ENCODE measurements at places on chromosomes 7 and 10.
A peak's percentile ranks its signal among the peaks of the same experiment; 100 is the strongest.

DNA sequence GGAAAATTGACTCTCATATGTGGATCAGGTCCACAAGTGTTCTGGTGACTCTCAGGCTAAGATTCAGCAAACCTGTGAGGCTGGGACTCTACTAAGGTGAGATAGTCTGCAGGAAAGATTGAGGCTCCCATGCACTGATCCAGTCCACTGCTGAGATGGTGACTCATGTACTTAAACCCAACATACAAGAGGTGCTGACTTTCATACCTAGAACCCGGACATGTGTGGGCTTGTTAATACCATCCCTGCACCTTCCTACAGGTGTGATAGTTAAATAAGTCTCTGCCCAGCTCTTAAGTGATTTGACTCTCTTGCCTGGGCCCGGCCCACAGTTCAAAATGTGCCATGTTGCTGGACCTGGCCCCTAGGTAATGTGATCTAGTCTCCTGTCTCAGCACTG is 27.1 kb upstream of the ZNF107 start:
- DNase-seq, result no peak

GRCh38 chr10:30869566-30869965 is 162.1 kb downstream of the ZNF438 start:
- no peak for DNase-seq

GRCh38 chr7:25515633-25516275 is 287.5 kb upstream of the NPVF start:
- no peak for DNase-seq

GRCh38 chr7:31794851-31795344 is 107.9 kb downstream of the PPP1R17 start:
- DNase-seq, result no peak

GRCh38 chr7:85749696-85750453 is 563.0 kb upstream of the SEMA3D start:
- DNase-seq, result peak; percentile 15

- DNase-seq, result no peak
Measured at GRCh38 chr10:132993271-132994184, 51.2 kb upstream of the CFAP46 start.

DNA sequence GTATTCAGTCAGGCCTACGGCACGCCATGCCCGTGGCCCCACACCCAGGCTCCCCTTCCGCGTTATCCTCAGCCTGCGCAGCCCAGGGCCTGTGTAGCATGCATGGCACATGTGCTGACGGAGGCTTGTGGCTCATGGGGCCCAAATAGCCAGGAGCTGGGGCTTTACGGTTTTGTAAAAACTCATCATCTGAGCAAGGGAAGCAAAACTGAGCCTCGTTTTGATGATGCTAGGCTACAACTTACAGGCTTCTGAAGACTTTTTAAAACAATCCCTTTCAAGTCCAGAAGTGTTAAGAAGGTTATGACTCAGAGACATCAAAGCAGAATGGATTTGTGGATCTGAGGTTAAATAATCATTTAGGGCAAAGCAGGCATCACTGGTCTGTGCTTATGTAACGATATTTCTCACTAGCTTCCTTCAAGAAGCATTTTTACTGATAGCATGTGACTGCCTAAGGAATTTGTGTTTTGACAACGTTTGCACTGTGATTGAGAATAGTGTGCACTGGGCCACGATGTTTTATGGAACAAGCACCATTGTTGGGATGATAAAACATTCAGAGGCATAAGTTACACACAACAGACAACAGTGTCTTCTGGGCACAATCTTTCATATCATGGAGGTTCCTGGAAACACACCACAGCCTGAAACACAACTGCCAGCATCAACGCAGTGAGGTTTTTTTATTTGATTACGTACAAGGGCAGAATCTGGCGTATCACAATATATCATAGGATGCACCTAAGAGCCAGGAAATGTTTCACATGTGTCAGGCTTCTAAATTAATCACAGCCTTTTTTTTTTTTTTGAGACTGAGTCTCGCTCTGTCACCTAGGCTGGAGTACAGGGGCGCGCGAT is 274.3 kb downstream of the CCDC3 start:
- DNase-seq, result no peak

DNA sequence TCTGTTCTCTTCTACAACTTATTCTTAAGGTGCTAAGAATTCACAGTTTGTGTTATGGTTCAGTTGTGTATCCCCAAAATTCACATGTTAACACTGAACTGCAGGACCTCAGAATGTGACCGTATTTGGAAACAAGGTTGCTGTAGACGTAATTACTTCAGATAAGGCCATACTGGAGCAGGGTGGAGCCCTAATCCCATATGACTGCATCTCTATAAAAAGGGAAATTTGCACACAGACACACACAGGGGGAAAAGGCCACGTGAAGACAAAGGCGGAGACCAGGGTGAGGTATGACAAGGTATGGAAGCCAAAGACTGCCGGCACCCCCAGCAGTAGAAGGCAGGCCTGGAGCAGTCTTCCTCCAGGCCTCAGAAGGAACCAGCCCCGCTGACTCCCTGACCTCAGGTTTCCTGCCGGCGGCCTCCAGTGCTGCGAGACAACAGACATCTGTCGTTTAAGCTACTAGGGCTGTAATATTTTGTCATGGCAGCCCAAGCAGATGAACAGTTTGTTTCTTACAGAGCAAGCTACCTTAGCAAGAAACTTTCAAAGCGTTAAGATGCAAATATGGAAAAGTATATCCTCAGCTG is 98.7 kb downstream of the PROSER2 start:
- DNase-seq, result no peak

DNA sequence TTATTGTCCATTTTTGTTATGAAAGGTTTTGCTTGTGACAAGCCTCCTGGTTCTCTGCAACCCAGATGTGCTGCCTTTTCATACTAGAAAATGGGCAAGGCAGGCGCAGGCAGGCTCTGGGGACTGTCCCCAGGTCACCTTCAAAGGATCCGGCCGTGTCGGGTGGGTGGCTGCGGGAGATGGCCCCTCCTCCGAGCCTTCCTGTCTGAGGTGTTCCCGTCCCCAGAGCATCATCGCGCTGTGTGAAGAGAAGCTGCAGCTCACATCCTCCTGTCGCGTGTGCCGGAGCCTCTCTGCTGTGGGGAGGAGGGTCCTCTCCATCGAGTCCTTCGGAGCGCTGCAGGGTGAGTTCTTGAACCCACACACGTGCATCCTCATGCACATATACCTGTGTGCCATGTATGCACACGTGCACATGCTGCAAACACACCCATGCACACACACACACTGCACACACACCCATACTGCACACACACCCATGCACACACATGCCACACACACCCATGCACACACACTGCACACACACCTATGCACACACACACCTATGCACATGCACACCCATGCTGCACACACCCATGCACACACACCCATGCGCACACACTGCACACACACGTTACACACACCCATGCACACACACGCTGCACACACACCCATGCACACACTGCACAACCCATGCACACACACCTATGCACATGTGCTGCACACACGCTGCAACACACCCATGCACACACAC is 23.8 kb downstream of the KNDC1 start:
- no peak for DNase-seq

- DNase-seq, result no peak
Measured at GRCh38 chr7:102055181-102055976, 231.3 kb upstream of the SH2B2 start.

GRCh38 chr7:24750441-24751055 is 6.7 kb downstream of the GSDME start:
- no peak for DNase-seq

- DNase-seq, result no peak
Measured at GRCh38 chr10:92690915-92691590, 1.3 kb downstream of the HHEX start.

GRCh38 chr7:4147926-4148620 is 534.0 kb upstream of the FOXK1 start:
- no peak for DNase-seq

DNA sequence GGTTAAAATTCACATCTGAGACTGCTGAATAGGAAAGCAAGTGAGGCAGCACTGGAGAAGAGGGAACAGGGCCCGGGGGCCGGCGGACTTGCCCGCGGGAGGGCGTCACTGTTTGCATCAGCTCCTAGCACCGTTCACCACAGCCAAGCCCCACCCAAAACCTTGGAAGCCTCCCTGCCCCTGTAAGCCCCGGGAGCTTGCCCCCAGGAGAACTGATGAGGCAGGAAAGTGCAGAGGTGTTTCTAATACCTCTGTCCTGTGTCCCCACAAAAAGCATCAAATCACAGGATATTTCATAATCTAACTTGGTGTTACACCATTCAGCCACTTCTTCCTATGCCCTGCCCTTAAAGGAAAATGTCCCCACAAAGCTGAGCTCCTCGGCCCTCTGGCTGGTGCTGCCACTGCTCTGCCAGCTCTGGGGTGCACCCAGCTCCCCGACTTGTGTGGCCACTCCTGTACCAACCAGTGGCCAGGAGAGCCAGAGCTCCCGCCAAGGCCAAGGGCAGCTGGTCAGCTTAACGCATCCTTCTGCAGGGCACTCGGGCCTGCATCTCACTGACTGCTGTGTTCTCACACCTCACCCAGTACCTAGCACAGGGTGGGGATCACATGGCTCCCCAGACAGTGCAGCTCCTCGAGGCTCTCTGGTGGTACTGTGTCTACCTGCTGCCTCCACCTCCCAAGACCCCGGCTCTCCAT is 47.3 kb upstream of the CNPY1 start:
- no peak for DNase-seq

- DNase-seq, result no peak
Measured at GRCh38 chr7:41501006-41501405, 201.9 kb downstream of the INHBA start.

DNA sequence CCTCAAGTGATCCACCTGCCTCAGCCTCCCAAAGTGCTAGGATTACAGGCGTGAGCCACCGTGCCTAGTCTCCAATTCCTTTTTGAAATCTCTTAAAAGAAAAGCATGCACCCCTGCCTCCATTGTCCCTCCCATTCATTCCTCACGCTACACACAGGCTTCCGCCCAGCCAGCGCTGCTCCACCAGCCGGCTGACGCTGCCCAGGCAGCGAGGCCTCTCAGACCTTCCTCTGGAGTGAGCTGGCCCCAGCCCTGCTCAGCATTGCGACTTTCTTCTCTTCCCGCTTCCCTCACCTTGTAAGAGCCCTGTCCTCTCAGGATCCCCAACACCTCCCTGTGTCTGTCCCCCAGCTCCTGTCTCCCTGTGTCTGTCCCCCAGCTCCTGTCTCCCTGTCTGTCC is 23.6 kb downstream of the RGS10 start:
- no peak for DNase-seq

DNA sequence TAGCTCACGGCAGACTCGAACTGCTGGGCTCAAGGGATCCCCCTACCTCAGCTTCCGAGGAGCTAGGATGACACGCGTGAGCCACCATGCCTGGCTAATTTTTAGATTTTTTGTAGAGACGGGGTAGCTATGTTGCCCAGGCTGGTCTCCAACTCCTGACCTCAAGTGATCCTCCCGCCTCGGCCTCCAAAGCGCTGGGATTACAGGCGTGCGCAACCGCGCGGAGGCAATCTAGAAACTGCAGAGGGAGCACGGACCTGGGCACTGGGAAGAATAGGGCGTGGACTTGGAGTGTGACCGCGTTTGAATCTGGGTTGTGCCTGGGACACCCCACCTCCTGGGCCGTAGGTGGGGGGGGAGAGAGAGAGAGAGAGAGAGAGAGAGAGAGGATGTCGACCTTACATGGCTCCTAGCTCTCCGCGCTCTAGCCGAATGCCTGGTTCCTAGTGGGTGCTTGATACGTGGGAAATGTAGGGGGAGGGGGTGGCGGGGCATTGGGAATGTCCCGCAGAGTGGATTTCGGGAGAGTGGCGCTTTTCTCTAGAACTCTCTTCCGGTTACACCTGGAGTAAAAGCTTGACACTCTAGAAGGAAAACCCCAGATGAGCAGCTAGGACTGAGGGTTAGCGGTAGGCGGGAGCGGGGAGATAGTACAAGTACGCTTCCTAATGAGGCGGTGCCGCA is 1.2 kb upstream of the MAP3K8 start:
- DNase-seq, result no peak

GRCh38 chr10:79449181-79450146 is 4.0 kb upstream of the ZCCHC24 start:
- no peak for DNase-seq

- DNase-seq, result no peak
Measured at GRCh38 chr7:87993269-87993668, 59.2 kb downstream of the ADAM22 start.

DNA sequence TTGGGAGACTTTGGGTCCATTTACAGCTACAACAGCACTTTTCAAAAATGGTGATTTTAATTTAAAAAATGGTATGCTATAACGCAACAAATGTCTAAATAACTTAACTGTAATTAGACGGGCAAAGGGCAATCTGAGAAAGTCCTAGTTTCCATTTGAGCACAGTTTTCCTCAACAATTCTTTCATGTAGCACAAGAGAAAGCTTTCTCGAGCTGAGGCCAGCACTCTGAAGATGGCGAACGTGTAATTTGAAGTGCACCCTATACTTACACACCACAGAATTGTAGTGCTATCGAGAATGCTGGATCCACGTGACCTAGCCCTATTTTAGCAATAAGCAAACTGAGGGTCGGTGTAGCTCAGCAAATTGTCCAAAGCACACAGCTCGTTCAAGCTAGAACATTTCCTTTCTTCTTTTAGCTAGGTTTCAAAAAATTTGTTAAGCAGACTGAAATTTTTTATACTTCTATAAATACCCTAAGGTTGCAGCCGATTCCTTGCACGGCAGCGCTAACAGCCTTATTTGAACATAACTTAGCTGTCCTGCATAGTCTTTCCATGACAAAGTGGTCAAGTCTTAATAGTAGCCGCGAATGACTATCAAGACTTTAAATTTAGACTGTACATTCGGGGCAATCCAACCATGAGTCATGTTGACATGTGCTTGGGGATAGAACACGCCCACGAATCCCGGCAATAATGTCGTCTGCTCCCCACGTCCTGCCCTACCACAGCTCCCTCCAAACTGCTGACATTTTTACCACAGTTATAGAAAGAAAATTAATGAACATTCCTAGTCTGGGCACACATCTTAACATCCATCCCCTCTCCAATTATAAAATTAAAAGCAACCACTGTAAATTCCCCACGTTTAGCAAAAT is 10.0 kb downstream of the KLF6 start:
- no peak for DNase-seq

- DNase-seq, result no peak
Measured at GRCh38 chr7:158062661-158063060, 525.0 kb downstream of the PTPRN2 start.

DNA sequence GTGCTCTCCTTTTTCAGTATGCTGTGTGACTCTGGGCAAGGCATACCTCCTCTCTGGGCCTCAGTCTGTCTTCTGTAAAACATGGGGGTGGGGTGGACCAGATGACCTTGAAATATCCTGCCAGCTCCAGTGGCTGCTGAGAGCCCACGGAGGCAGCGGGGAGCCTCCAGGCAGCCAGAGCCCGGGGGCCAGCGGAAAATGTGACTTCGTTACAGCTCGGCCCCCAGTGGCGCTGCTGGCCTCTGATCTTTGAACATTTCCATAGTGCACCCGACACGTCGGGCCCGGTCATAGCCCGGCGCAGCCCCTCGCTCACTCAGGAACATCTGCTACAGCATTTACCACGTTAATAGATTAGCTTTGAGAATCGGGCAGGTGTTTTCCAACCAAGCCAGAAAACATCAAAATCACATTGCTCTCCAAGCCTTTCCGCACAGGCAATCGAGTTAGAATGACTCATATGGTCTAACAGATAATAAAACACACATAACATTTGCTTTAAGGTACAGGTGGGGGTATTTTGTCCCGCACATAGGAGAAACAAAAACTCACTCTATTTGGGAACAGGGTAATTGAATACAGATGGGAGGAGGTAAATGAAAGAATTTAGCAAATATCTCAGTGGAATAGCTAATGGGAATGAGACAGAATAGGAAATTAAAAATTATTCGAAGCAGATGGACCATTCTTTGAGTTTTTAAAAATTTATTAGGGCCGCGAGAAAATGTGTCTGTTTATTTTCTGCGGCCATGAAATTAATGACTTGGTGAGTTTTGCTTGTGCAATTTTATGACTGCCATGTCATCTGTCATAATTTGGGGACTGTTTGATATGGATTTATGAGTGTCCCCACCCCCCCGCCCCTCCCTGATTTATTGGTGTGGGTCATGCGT is 26.3 kb upstream of the COMTD1 start:
- DNase-seq, result no peak

All from iPS DF 19.7 (cell line).